Cerebellar nuclear complex (tissue), 1 donor: ENCODE measurements at places on chromosomes 5 and 9.

GRCh38 chr5:157347301-157348048 is 81.6 kb downstream of the CYFIP2 start:
- DNase-seq: no peak

DNA sequence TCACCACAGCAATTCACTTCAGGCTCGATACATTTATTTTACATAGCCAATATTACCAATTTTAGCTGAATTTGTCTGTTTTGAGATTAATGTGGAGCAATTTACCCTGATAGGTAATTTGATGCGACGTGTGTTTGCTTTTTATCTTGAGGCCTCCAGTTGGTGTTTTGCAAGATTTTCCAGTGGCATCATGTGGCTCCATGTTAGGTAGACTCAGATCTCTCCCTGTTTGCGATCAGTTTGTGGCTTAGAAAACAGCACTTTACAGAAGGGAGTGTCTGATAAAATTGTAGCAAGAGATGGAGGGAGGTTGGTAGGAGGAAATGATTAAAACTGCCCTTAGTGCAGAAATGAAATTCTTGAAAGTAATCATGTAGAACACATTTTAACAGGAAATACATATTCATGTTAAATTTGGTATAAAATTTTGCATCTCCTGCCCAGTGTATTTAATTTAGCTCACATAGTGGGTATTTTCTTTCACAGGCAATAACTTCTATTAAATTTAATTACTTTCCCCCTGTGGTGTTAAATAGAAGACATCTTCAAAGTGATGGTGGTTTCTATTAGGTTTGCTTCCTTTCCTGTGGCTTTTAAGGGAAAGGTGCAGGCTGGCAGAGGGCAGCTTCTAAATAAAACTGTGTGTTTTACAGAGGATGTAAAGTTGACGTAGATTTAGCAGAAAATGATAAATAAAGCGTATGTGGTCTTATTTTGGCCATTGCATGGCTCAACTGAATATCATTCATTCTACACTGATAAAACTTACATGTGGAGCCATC is 135.8 kb downstream of the KDM4C start:
- no peak for DNase-seq

- no peak for DNase-seq
Measured at GRCh38 chr5:77076961-77077828, 9.9 kb downstream of the ZBED3 start.

GRCh38 chr5:176570044-176570443 is 20.9 kb downstream of the CDHR2 start:
- no peak for DNase-seq

DNA sequence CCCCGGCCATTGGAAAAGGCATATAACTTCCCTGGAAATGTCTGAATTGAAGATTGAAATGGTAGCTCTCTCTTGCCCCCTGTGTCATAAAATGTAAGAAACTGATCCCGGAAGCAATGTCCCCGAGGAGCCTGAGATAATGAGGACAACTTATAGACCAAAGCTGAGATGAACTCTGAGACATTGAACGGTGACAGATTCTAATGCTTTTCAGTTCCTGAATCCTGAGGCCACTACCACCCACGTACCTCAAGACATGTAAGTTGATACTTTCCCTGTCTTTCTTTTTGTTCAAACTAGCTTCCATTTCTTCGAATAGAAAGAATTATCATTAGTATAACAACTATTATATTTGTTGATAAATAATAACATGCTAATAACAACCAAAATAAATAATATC is 51.0 kb downstream of the KIF4B start:
- DNase-seq: no peak

DNA sequence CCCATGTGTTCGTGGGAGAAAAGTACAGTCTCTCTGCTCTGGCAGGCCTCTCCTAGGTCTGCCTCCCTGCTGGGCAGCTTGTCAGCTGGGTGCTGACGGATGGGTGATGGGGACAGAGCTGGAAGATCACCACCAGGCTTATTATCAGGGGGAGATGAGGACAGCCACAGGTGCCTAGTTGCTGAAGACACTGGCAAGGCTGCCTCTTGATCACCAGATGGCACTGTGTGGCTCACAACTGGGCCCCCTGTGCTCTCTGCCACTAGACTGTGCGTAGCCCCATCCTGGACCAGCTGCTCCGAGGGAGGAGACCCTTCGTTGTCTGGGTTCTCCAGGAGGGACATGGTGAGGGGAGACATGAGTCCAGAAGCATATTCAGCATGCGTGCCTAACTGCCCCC is 73.0 kb downstream of the KIF24 start:
- DNase-seq: no peak

DNA sequence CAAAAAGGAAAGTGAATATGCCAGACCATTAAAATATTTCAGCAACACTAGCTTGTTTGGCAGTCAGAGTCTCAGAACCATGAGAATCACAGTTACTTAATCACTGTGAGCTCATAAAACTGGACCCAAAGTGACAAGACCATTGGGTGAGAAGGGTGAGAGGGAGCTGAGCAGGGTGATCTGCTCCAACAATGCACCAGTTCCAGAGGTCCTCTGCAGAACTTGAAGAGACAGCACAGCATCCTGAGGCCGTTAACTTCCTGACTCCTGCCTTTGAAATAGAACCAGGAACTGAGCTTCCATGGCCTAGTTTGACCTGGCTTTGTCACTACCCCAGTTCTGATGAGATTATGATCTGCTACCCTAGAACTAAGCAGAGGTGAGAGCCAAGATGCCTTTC is 57.4 kb downstream of the NFIB start:
- no peak for DNase-seq

GRCh38 chr5:88518131-88519016 is 249.7 kb upstream of the TMEM161B start:
- no peak for DNase-seq

GRCh38 chr5:95770830-95771708 is 39.9 kb downstream of the RHOBTB3 start:
- DNase-seq: no peak

DNA sequence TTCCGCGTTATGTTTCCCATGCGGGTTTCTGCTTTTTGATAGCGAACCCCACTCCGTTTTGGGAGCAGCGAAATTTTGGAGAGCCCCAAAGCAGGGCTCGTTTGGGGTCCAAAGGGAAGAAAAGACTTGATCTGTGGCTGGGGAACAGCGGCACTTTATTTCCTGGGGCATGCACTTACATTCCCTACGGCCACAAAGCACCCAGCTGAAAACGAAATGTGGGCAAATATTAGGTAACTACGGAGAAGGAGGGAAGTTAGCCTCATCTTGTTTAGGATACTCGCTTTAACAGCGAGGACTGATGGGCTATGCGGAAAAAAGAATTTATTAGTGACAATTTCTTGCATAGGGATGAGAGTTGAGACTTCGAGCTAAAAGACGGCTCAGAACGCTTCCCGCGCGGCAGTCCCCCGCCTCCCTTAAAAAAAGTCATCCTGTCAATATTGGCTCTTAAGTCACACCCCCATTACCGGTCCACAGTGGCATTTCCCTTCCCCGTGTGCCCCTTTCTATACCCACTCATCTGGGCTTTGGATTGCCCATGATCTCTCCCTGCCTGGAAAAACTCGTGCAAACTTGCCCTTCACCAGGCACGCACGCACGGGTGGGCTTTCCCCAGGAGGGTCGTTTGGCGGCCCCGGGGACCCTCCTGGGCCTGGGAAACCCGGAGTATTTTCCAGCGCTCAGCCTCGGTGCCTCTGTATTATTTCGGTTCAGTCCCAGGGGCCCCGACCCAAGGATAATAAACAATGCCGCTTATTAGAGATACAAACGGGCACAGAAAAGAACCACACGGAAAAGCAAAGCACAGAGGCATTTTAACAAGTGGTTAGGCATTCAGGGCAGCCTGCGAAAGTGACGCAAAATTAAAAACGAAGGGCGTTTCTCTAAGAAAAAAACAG is 35.8 kb upstream of the NFIB start:
- no peak for DNase-seq

- DNase-seq: no peak
Measured at GRCh38 chr5:68189171-68189570, 26.4 kb upstream of the PIK3R1 start.

DNA sequence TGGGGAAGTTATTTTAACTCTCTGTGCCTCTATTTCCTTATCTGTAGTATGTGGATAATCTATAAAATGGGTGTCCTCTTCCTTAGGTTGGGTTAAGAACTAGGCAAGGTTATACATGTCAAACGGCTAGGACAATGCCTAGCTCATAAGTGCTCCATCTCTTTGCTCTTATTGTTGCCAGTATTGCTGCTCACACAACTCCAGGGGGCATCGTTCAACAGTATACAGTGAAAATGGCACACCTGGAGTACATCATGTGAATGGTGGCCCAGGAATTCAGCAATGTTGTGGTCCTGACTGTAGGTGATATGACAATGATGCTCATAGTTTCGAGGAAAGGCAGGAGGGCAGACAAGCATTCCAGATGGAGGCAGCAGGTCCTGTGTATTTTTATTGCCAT is 30.1 kb downstream of the SLIT3 start:
- no peak for DNase-seq

GRCh38 chr9:14107977-14108376 is 206.0 kb downstream of the NFIB start:
- no peak for DNase-seq

DNA sequence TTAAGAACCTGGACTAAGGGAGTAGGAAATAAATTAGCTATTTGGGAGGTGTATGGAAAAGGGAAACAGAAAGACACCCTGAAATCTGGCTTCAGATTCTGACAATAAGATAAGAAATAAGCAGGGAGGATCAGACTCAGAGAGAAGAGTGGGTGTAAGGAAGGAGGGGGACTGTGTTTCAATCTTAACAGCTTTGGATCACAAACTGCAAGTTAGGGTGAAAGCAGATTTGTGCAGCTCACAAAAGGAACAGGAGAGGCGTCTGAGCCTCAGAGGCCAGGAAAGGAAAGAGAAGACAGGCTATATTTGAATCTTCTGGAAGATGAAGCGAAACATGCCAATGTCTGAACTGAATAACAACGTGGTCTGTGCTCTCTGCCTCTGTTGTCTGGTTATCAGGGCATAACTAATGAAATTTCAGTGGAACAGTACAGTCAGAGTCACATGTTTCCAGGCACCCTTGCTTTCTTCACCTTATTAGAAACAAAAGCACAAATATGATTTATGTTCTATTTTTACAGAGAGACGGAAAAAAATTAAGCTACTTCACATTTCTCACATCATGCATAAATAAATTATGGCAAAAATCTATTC is 26.6 kb downstream of the SGTB start:
- no peak for DNase-seq

DNA sequence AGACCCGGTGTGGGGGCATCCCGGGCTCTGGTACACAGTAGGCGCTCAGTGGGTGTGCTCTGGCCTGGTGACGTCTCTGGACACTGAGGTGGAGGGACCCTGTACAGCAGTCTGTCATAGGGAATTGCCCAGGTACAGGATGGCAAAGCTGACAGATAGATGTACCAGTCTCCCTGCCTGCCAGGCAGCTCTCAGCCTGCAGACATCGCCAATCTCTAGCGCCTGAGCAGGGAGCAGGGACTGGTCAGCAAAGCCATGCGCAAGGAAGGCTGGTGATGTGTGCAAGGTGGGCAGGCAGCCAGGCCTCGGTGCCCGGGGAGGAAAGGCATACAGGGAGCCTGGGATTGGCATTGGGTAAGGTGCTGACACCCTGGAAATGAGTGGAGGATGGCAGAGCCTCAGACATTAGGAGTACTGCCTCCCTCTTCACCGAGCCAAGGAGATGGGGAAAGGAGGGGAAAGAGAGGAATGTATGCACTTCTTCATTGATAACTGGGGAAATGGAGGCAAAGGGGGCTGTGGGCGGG is 33.9 kb upstream of the BRD3 start:
- DNase-seq: no peak

GRCh38 chr5:138824924-138825863 is 49.9 kb downstream of the LRRTM2 start:
- no peak for DNase-seq

- DNase-seq: no peak
Measured at GRCh38 chr9:107170801-107171200, 112.3 kb upstream of the RAD23B start.
